ENCODE measurements at places on chromosomes 16 and 17.

DNA sequence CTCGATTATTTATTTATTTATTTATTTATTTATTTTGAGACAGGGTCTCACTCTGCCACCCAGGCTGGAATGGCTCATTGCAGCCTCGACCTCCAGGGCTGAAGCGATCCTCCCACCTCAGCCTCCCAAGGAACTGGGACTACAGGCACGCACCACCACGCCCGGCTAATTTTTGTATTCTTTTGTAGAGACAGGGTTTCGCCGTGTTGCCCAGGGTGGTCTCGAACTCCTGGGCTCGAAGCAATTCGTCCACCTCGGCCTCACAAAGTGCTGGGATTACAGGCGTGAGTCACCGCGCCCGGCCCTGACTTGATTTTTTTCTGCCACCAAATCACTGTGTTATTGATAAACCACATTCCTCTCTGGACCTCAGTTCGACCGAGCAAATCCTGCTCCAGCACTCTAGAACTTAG lies 758 bp upstream of the RPL23A start:
- DNase-seq, result no peak

DNA sequence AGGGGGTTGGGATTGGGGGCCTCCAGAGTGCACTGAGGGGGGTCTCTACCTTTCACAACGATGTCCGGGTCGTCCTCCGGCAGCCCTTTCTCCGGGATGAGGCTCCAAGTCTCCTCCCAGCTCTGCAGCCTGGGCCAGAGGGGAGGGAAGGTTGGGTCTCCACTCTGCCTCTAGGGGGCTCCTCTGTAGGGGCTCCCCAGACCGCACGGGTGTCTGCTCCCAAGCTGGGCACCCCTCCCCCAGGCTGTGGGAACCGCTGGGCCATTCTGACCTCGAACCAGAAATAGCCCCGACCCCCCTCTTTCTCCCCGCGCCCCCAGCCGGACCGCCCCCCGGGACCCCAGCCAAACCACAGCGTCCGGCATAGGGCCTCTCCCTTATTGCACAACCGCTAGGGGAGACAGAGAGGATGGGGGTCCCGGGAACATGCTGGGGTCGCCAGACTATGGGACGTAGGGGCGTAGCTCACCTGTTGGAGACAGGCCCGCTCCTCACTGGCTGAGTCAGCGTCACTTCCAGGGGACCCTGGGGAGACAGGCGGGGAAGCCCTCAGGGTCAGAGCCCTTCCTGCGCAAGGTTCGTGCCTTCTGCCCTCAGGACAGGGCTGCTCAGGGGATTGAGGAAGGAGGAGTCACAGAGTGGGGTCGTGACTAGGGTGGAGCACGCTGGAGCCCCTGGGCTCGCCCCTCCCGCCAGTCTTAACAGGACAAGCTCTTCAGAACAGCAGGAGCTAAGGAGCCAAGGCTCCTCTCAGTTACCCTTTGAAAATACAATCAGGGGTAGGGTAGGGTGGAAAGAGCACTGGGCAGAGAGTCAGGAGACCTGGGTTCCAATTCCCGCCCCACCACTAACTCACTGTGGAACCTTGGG lies 2.7 kb downstream of the PLEKHH3 start:
- DNase-seq, result peak; percentile 67

DNA sequence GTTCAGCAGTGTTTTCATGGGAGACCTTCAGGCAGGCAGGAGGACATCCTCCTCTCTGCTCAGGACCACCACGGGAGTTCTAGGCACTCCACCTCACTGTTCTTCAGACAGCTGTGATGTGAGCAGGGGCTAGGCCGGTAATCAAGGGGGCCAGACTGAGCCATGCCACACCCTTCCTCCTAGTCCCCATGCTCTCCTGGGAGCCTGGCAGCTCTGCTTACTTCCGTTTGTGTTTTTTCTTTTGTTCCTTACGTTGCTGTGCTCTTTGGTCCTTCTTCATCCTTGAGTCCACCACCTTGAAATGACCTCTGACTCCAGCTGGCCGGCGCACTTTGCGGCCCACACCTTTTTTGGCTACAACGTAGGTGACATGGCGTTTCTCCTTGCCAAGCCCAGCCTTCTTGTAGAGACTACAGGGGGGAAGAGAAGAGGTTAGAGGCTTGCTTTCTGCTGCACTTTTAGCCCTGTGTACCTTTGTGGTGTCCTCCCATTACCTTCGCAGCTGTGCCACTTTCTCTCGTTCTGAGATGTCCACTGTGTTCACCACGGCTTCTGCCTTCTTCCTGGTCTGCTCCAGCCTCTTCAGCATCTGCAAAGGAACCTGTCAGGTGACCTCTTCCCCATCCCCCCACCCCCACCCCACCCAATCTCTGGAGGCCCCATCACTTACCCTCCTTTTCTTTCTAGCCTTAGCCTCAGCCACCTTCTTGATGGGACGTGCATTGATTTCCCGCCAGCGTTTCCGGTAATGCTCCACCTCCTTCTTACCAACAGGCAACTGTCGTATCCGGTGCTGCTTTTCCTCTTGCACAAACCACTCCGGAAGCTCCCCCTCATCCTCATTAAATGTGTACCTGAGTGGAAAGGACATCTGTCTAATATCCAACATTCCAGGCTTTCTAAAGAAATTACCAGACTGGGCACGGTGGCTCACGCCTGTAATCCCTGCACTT lies 7.4 kb upstream of the PSMC5 start:
- DNase-seq, result no peak

GRCh38 chr17:38354466-38354865 lies 2.8 kb downstream of the SOCS7 start:
- DNase-seq, result no peak

GRCh38 chr17:79916991-79917901 lies 78.0 kb upstream of the CBX4 start:
- DNase-seq, result no peak

DNA sequence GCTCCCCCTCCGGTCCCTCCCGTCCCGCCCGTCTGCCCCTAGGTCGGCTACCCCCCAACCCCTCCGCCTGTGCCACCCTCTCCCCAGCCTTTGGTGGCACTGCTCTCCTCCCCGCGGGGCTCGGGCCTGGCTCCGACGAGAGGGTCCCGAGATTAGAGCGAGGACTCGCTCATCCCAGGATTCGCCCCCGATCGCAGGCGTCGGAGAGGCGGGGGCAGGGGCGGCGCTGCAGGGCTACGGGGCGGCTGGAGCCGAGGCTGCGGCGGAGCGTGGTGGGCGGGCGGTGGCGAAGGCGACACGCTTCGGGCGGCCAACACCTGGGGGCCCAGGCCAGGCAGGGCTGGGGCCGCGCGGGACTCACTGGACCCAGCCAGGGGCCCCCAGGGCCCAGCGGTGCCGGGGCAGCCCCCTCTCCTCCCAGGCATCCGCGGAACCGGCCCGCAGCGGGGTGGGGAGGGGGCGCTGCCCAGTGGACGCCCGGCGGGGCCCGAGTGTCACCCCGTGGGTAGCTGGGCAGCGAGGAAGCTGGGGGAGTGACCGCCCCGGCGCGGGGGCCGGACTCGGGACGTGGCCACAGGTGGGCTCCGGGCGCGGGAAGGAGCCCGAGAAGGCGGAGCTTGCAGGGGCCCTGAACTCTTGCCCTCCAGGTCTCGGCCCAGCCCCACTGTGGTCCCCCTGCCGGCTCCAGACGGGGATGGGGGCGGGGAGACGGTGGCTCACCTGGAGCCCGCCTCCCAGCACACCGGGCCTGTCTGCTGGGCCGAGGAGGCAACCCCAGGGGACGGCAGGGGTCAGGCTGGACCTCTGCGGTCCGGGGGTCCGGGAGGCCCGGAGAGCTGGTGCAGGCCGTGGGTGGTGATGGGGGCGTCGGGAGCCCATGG lies 1.5 kb downstream of the MGAT5B start:
- DNase-seq, result no peak

DNA sequence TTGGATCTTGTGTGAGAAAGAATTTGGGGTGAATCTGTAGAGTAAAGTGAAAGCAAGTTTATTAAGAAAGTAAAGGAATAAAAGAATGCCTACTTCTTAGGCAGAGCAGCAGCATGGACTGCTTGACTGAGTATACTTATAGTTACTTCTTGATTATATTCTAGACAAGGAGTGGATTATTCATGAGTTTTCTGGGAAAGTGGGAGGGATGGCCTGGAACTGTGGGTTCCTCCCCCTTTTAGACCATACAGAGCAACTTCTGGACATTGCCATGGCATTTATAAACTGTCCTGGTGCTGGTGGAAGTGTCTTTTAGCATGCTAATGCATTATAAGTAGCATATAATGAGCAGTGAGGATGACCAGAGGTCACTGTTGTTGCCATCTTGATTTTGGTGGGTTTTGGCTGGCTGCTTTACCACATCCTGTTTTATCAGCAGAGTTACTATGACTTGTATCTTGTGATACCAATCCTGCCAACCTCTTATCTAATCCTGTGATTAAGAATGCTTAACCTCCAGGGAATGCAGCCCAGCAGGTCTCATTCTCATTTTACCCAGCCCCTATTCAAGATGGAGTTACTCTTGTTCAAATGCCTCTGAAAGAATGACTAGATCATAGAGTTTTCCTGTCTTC lies 58.7 kb downstream of the HSD17B2 start:
- DNase-seq, result peak; percentile 5

GRCh38 chr17:17044846-17045561 lies 2.7 kb downstream of the MPRIP start:
- DNase-seq, result peak; percentile 59

- no peak for DNase-seq
Measured at GRCh38 chr17:53950207-53950857, 127.6 kb downstream of the KIF2B start.

DNA sequence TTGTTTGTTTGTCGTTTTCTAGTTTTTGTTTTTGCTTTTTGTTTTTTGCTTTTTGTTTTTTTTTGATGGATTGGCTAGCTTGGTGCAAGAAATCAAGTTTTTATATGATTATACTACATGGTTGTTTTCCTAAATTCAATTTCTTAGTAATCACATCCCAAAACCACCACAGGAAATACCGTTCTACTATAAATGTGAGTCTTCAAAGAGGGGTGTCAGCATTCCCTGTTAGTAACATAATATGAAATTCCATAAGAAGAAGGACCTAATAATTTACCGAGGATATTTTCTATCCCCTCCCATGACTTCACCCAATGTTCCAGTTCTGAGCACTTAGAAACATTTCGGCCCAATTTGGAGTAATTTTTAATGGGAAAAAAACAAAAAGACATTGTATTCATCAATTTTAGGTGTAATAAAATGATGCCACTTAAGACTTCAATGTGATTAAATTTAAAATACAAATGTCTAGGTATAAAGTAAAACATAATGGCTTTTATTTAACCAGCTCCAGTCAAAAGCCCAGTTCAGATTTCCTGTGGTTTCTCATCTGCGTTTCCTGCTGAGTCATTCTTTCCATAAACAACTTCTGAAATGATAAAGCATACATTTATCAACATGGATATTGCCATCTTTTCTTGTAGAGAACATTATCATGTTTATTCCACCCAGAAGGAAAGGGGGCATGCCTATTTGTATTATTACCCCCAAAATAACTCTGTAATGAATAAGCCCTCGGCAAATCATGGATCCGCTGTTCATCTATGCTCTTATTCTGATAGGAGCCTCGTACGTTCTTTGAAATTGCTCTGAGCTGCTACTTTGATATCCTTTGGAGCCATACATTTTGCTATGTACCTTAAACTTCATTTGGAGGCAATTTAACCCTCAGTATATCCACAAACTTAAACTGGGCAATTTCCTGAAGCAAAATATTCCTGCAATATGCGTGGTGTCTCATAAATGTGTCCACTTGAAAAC lies 28.1 kb downstream of the HSBP1 start:
- DNase-seq, result peak; percentile 90

GRCh38 chr16:87824991-87825841 lies 44.1 kb downstream of the SLC7A5 start:
- no peak for DNase-seq

DNA sequence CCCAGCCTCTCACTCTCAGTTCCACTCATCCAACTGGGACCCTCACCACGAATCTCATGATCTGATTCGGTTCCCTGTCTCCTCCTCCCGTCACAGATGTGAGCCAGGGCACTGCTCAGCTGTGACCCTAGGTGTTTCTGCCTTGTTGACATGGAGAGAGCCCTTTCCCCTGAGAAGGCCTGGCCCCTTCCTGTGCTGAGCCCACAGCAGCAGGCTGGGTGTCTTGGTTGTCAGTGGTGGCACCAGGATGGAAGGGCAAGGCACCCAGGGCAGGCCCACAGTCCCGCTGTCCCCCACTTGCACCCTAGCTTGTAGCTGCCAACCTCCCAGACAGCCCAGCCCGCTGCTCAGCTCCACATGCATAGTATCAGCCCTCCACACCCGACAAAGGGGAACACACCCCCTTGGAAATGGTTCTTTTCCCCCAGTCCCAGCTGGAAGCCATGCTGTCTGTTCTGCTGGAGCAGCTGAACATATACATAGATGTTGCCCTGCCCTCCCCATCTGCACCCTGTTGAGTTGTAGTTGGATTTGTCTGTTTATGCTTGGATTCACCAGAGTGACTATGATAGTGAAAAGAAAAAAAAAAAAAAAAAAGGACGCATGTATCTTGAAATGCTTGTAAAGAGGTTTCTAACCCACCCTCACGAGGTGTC lies 26.6 kb downstream of the STH start:
- no peak for DNase-seq

DNA sequence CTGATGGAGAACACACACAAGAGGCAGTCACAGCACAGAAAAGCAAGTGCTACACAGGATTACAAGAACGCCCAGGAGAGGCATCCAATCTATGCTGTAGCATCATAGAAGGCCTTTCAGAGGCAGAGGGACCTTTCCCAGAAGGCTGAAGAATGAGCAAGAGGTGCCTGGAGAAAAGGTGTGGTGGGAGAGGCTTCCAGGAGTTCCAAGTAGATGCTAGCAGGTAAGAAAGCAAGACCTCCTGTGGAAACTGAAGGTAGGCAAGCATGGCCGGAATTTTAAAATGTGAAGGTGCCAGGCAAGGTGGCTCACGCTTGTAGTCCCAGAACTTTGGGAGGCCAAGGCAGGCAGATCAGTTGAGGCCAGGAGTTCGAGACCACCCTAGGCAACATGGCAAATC lies 2.1 kb downstream of the ARHGAP17 start:
- DNase-seq, result no peak

DNA sequence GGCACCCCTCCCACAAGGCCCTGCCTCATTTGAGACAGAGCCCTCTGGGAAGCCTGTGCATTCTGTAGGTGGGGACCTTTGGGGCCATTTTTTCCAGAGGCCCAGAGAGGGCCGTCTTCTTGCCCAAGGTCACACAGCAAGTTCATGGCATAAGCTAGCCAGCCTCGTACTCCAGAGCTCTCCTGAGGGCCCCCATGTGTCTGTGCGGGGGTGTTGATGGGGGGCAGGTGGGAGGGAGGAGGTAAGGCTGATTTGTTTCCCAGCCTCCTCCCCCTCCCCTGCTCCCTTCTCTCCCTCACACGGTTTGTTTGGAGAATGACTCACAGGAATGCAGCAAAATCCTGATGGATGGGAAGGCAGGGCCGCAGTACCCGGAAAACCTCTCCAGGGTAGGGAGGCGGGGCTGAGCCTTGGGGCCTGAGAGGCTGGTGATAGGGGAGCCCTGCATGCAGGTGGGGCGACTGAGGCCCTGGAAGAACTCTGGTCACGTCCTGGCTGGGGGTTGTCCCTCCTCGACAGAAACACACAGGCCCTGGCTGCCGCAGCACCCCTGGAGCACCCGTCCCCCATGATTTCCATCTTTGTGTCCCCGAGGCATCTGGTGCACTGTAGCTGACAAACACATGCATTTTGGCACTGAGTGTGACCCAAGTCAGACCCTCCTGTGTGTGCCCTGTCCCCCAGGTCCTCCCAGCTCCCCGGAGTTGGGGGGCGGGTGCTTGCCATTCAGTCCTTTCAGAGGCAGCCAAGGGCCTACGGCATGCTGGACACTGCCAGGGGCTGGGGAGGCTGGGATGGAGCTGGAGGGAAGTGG lies 29.7 kb downstream of the RAI1 start:
- DNase-seq, result peak; percentile 93

- DNase-seq, result no peak
Measured at GRCh38 chr16:27600381-27600780, 50.4 kb downstream of the KATNIP start.

- DNase-seq, result no peak
Measured at GRCh38 chr17:74099442-74100340, 103.8 kb upstream of the RPL38 start.

All from iris pigment epithelial cell (primary cell).